ENCODE measurements at places on chromosomes 4 and X. TPM values are rescaled to one million over a fixed set of nuclear protein-coding genes. Genes with fewer than 3 reads are reported as not detected.

DNA sequence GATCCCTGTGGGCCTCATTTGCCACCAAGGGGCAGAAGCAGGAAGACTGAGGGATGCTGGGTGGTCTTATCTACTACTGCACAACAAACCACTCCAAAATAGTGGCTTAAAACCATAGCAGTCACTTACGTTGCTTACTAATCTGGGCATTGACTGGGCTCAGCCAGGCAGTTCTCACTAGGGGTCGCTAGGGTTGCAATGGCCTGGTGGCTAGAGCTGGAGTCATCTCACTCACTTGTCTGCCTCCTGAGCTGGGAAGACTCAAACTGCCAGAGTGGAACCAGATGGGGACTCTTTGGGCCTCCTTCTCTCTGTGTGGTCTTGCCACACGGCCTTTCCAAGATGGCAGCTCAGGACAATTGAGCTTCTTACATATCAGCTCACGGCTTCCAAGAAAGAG is 216.3 kb upstream of the BCOR start:
- no peaks in the 10 kb centered on the region for H3K36me3 ChIP-seq
- no peak overlapping the region for H3K4me3 ChIP-seq
- H3K4me1 ChIP-seq, result no peaks in the 10 kb centered on the region

GRCh38 chrX:96405842-96406241 is 278.8 kb upstream of the DIAPH2 start:
- H3K4me3 ChIP-seq, result no peak overlapping the region
- H3K27me3 ChIP-seq, result peaks cover 18% of the 10 kb centered on the region
- H3K4me1 ChIP-seq, result no peaks in the 10 kb centered on the region

Gene FGA
- total RNA-seq, result 56.1 TPM

Gene ADH6
- total RNA-seq, result 0.43 TPM

DNA sequence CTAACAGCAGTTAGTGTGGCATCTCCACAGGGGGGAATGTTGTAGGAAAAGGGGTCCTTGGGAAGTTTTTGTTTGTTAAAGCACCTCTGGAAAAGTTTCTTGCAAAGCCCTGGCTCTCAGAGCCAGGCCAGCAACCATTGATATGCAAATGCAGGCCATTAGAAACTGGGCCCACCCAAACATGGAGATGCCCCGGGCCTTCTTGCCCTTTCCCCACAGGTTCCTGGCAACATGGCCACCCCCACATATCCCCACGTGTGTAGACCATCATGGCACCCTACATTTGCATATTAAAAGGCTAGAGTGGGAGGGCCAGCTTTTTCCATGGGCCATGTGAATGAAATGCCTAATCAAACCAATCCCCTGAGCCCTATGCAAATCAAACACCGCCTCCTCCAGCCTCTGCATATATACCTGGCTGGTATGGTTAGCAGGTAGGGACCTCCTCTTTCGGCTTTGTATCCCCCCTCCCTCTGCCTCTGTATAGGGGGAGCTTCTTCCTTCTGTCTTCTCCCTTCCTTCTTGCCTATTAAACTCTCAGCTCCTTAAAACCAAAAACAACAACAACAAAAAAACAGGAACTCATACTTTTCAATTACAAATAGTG is 44.0 kb upstream of the ZCCHC13 start:
- no peaks in the 10 kb centered on the region for H3K4me1 ChIP-seq
- no peak overlapping the region for H3K27ac ChIP-seq

DNA sequence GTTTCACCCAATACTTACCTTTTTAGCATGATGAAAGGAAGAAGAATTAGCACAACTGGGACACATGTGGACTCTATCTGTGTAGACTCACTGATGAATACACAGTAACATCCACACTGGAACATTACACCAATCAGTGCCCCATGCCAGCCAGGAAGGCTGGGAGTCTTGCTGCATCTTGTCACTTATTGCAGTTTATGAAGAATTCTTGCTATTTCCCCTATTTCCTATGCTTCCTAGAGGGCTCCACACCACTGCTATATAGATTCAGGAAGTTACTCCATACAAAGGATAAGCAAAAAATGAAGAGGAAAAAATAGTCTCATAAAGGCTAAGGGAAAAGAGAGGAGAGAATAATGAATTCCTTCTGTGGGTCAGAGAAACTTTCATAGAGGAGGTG is 201.0 kb downstream of the CAMK2D start:
- H3K27me3 ChIP-seq, result no peaks in the 10 kb centered on the region
- H3K4me1 ChIP-seq, result no peaks in the 10 kb centered on the region
- peaks cover 2% of the 10 kb centered on the region for H3K36me3 ChIP-seq
- H3K4me3 ChIP-seq, result no peak overlapping the region
- no peak for DNase-seq

GRCh38 chr4:13918110-13918509 is 290.6 kb upstream of the BOD1L1 start:
- no peak overlapping the region for H3K27ac ChIP-seq
- no peaks in the 10 kb centered on the region for H3K36me3 ChIP-seq
- DNase-seq, result no peak
- no peaks in the 10 kb centered on the region for H3K4me1 ChIP-seq
- H3K27me3 ChIP-seq, result no peaks in the 10 kb centered on the region
- H3K4me3 ChIP-seq, result no peak overlapping the region

DNA sequence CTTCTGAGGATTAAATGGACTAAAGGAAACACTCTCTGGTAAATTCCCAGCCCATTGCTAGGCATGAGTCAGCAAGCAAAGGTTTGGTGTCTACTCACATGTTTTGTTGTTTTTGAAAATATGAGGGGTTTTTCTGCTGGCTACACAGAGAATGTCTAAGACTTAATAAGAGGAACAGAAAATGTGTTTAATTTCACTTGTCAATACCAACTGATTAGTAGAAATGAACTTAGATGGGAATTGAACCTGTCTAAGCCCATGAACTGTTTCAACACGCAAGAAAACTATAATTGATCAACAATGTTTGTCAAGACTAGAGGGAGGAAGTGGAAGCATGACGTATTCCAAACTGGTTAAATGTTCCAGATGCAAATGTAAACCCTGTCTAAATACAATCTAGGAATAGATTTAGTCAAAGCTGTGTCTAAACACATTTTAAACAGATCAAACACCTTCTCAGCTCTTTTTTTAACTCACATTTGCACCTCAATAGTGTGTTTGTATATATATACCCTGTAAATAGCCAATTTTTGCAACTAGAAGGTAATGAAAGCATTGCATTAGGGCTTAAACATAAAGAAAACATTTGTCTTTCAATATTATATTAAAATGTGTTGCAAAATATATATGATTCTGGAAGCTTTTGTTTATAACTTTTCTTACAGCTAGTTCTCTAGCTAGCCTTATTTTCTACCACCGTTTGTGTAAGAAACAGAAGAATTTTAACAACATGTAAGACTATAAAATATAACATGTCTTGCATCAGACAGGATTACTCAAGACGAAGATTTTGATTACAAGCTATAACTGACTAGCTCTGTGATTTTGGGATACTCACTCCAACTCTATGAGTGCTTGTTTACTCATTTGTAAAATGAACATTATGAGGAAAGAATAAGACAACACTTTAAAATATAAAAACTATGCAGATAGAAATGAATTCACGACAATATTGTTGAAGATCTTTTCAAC is 607.8 kb downstream of the FSTL5 start:
- H3K27me3 ChIP-seq, result no peaks in the 10 kb centered on the region
- H3K27ac ChIP-seq, result no peak overlapping the region
- H3K4me1 ChIP-seq, result no peaks in the 10 kb centered on the region
- no peaks in the 10 kb centered on the region for H3K36me3 ChIP-seq
- no peak for DNase-seq
- no peak overlapping the region for H3K4me3 ChIP-seq

GRCh38 chrX:34659575-34659974 is 2.5 kb upstream of the TMEM47 start:
- H3K27me3 ChIP-seq, result peaks cover 4% of the 10 kb centered on the region
- H3K4me3 ChIP-seq, result no peak overlapping the region
- H3K27ac ChIP-seq, result no peak overlapping the region
- no peaks in the 10 kb centered on the region for H3K4me1 ChIP-seq
- no peaks in the 10 kb centered on the region for H3K36me3 ChIP-seq

- H3K27ac ChIP-seq, result no peak overlapping the region
- no peaks in the 10 kb centered on the region for H3K36me3 ChIP-seq
- no peaks in the 10 kb centered on the region for H3K4me1 ChIP-seq
- no peak overlapping the region for H3K4me3 ChIP-seq
- H3K27me3 ChIP-seq, result no peaks in the 10 kb centered on the region
- no peak for DNase-seq
These were observed 11.0 kb downstream of the NEIL3 start for GRCh38 chr4:177320721-177321120.

Gene GPR34
- total RNA-seq, result 6.0 TPM

- no peaks in the 10 kb centered on the region for H3K4me1 ChIP-seq
- H3K27me3 ChIP-seq, result no peaks in the 10 kb centered on the region
- H3K4me3 ChIP-seq, result no peak overlapping the region
- H3K27ac ChIP-seq, result no peak overlapping the region
These were observed 62.6 kb downstream of the COQ2 start for GRCh38 chr4:83221897-83222441.

Gene NR3C2
- total RNA-seq, result 43.9 TPM

Gene SERTM2
- not detected for total RNA-seq

DNA sequence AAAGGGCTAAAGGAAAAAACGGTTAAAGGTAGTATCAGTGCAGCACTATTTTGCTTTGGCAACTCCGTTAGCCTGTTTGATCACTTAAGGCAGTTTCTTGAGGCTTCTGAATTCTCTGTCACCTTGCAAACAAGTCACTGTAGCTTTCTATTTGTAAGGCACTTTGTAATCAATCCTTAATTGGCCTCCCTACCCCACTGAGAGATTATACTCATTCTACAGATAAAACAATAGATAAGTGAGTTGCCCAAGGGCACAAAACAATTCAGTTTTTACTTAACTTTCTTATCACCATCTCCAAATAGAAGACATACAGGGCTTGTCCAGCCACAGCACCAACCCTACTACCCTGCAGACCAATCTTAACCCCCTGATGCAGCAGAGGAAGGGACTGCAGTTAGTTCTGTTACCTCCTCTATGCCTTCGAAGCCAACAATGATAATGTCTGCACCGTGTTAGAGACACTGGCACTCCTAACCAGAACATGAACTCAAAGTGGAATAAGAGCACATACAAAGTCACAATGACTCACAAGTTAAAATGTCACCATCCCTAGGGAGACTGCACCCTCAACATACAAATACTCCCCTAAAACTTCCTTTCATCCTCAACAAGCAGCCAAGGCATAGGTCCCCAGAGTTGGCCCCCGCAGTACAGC is 1.7 kb downstream of the TMEM185A start:
- H3K27ac ChIP-seq, result no peak overlapping the region
- H3K27me3 ChIP-seq, result no peaks in the 10 kb centered on the region
- H3K4me1 ChIP-seq, result no peaks in the 10 kb centered on the region
- DNase-seq, result no peak
- H3K4me3 ChIP-seq, result no peak overlapping the region

DNA sequence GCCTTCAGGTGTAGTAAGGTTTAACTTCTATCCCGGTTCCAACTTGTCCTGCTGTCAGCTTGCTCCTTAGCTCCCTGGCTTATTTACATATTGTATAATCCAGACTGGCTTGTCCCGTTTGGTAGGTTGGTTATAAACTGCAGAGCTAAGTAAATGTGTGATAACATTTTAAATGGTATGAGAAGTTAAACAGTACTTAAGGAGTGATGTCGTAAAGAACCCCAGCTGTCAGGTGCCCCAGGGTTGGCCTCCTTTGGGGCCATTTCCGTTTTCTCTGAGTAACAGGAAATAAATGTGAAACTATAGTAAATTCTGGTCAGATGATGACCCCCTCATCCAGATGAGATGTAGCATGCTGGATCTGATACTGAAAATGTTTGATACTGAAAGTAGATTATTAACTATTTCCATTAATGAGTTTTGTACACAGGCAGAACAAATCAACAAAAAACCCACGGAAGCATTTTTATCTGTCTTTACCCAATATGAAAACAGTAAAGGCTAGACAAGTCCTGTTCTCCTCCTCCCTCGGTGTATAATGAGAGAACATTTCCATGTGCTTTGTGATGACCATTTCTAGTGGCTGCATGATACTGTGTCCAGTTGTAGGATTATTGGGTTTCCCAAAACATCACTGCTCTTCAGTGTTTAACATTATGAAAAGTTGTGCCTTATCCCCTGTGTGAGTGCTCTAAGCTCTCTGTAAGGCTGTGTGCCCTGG is 22.4 kb downstream of the GAB1 start:
- peak overlapping the region; percentile 60 for H3K27ac ChIP-seq
- H3K4me3 ChIP-seq, result no peak overlapping the region
- H3K36me3 ChIP-seq, result no peaks in the 10 kb centered on the region
- H3K27me3 ChIP-seq, result no peaks in the 10 kb centered on the region
- H3K4me1 ChIP-seq, result peaks cover 34% of the 10 kb centered on the region

- DNase-seq, result no peak
- H3K27me3 ChIP-seq, result no peaks in the 10 kb centered on the region
- H3K27ac ChIP-seq, result no peak overlapping the region
- H3K36me3 ChIP-seq, result no peaks in the 10 kb centered on the region
- no peak overlapping the region for H3K4me3 ChIP-seq
- H3K4me1 ChIP-seq, result no peaks in the 10 kb centered on the region
These were observed 51.7 kb downstream of the TBCK start for GRCh38 chr4:106264331-106264728.

- no peaks in the 10 kb centered on the region for H3K27me3 ChIP-seq
- no peaks in the 10 kb centered on the region for H3K36me3 ChIP-seq
- no peak for DNase-seq
- H3K4me1 ChIP-seq, result no peaks in the 10 kb centered on the region
These were observed 258.7 kb upstream of the CPEB2 start for GRCh38 chr4:14743601-14744000.

DNA sequence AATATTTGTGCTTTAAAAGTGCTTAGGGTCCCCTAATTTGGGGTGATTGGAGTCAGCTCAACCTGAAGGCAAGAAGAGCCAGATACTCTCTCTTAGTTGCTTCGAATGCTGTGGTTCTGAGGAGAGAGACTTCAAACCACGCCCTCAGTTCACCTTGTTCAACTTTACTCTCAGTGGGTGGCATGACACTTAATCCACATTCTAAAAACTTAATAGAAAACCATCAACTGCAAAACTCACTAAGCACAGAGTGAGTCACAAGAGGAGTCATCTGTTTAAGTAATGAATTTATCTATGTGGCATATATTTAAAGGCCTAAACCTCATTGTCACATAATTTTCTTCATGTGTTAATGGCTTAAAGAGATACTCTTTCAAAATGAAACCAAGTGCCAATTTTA is 99.5 kb upstream of the SLC4A4 start:
- no peaks in the 10 kb centered on the region for H3K36me3 ChIP-seq
- no peaks in the 10 kb centered on the region for H3K27me3 ChIP-seq
- DNase-seq, result peak; percentile 75
- no peak overlapping the region for H3K27ac ChIP-seq
- no peak overlapping the region for H3K4me3 ChIP-seq
- H3K4me1 ChIP-seq, result peaks cover 22% of the 10 kb centered on the region

DNA sequence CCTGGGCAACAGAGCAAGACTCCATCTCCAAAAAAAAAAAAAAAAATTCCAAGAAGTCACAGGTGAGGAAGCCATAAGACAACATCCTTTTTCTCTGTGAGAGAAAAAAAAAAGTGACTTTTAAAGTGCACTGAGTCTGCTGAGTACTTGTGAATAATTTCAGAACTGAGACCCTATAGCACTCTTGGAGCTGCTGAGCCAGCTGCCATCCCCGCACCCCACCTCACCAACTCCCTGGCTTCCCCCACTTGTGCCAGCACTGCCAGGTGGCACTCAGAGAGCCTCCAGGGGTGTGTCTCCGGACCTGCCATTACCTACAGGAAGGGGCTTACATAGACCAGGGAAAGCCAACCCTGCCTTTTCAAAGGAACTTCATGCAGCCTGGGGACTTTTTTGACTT is 39.2 kb upstream of the HS3ST1 start:
- H3K27ac ChIP-seq, result no peak overlapping the region
- H3K27me3 ChIP-seq, result no peaks in the 10 kb centered on the region
- no peaks in the 10 kb centered on the region for H3K36me3 ChIP-seq
- no peak for DNase-seq
- no peaks in the 10 kb centered on the region for H3K4me1 ChIP-seq

Gene RRH
- total RNA-seq, result not detected

GRCh38 chr4:45484740-45485139 is 639.1 kb downstream of the GABRG1 start:
- no peak overlapping the region for H3K4me3 ChIP-seq
- peak; percentile 20 for DNase-seq
- H3K4me1 ChIP-seq, result peaks cover 12% of the 10 kb centered on the region
